ENCODE measurements at places on chromosomes 11 and 22.

- DNase-seq: no peak
These were observed 3.8 kb downstream of the FJX1 start for GRCh38 chr11:35622070-35622469.

GRCh38 chr11:106785913-106786650, 232.2 kb downstream of the GUCY1A2 start:
- DNase-seq: no peak

GRCh38 chr11:862081-862661, 19.5 kb downstream of the TSPAN4 start:
- no peak for DNase-seq

DNA sequence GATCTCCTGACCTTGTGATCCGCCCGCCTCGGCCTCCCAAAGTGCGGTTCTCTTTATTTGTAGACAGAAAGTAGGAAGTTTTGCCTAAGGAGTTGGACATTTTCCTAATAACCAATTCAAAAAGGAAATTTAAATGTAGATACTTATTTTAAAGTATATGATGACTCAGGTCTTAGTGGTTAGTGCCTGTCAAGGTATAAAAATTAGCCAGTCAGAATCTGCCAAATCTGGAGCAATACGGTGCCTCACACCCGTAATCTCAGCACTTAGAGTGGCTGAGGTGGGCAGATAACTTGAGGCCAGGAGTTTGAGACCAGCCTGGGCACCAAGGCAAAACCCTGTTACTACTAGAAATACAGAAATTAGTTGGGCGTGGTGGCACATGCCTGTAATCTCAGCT, 86.7 kb upstream of the RASSF10 start:
- no peak for DNase-seq

GRCh38 chr11:129023968-129024676, 81.5 kb upstream of the TP53AIP1 start:
- no peak for DNase-seq

DNA sequence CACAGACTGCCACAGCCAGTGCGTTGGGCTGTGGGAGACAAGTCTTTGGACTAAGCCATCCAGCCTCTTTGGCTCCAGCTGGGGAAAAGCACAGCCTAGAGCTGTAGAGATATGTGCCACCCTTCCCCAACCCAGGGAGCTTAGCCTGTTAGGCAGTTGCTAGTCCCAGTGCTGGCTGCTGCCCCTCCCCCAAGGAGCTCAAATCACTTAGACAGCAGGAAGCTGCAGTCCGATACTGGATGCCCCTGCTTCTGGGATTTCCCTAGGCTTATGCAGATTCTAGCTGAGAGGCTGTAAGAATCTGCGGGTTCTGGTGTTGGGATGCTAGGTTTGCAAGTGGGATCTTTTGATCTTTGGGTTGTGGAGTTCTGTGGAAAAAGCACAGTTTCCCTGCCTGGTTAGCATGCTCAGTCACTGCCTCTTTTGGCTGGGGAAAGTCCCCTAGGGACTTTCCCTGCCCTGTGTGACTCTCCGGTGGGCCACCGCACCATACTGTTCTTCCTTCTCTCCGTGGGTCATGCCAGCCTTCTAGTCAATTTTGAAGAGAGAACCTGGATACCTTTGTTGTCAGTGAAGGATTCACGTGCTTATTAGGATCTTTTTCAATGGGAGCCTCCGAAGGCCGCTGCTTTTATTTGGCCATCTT, 792.0 kb downstream of the KCNA4 start:
- no peak for DNase-seq

DNA sequence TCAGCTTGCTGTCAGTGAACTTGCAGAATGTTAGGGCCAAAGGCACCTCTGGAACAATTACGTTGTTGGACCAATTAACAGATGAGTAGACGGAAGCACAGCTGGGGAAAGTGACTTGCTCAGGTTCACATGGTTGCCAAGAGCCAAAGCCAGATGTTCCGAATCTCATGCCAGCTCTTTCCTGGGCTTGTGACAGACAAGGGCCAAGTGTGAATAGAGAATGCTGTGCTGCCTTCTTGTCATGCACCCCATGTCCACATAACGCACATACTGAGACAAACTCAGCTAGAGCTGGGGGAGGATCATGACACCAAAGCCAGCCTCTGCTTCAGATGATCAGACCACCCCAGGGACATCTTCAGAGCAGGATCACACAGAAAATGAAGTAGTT, 616.3 kb downstream of the INSC start:
- no peak for DNase-seq

GRCh38 chr11:73361953-73362776, 14.0 kb upstream of the RELT start:
- DNase-seq: no peak

DNA sequence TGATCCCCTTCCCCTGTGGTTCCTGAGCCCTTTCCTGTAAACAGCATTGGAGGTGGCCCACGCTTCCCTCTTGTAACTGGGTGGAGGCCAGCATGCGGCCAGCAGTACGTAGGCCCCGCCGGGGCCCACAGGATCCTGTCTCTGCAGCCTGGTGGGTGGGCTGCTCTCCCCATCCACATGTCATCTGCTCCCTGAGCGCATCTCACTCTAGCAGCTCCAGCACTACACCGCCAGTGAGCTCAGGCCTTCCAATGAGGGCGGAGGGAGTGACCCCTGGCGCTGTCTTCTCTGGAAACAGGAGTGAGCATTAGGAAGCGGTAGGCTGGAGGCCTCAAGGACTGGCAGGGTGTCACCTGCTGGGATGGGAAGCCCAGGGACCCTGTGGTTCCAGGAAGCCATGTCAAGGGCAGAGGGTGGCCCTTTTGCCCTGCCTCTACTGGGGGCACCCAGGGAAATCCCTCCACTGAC, 363.9 kb downstream of the TBC1D22A start:
- DNase-seq: no peak

DNA sequence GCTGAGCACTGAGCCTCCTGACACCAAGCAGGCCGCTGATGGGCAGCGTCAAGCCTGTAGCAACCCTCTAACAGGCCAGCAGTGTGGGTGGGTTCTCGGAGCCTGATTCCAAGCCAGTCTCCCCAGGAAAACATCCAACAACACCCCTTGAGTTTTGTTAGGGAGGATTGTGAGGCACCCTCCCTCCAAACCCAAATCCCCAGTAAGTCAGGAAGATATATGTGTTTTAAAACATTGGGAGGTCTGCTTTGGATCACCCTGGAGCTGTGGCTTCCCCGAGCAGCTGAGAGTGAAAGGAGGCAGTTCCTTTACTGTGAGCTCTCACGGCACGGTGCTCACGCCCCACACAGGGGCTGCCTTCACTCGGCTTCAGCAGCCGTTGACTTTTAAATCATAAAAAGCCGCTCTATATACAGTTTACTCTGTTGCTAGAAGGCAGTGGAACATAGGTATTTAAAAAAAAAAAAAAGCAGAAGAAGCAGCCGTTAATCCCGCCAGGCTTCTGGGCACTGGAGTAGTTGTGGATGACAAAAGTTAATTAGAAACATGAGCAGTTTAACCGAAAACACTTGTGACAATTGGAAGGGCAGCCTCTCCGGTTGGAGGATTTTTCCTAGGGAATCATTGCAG, 218.6 kb downstream of the NAV2 start:
- DNase-seq: peak; percentile 5

DNA sequence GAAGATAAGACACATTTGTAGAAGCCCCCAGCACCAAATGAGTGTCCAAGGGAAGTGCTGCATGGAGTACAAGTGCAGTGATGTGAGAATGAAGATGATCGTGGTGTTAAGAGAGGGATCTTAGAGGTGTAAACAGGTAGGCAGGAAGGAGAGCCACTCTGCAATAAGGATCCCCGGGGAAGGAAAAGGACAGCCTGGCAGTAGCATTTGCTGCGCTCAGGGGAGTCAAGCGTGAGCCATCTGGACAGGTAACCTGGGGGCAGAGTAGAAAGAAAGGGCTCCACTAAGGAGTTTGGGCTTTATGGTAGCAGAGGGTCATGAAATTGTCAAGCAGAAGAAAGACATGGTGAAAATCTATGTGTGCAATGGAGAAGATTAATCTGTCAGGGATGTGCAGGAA, 587.2 kb downstream of the BUD13 start:
- no peak for DNase-seq

DNA sequence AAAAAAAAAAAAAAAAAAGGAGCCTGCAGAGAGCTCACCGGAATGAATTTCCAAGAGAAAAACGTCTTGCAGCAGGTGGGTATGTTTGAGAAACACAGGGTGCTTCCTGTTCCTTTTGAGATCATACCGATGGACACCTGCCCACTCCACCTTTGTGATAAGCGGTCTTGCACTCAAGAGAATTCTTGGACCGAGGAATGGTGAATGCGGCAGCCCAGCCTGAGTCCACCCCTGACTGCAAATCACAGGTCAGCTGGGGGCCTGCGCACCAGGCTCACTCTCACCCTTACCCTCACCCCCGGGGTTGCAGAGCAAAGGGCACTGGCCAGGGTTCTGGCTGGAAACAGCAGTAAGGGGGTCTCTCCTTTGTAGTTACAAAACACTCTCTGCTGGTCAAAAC, 16.8 kb upstream of the TEF start:
- DNase-seq: no peak

DNA sequence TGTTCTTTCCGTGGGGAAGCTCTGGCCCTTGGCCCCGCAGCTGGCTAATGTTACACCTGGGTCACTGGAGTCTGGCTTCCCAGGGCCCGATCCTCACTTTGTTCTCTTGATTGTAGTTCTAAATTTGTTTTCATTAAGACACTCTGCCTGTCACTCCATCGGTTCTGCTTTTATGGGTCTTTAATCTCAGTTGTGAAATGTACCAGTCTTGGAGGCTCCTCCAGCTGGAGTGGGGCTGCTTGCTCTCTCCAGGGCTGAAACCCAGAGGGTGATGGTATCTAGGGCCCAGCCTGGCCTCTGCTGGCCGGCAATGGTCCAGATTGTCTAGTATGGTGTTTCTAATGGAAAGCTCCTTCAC, 352.9 kb downstream of the TENM4 start:
- no peak for DNase-seq

DNA sequence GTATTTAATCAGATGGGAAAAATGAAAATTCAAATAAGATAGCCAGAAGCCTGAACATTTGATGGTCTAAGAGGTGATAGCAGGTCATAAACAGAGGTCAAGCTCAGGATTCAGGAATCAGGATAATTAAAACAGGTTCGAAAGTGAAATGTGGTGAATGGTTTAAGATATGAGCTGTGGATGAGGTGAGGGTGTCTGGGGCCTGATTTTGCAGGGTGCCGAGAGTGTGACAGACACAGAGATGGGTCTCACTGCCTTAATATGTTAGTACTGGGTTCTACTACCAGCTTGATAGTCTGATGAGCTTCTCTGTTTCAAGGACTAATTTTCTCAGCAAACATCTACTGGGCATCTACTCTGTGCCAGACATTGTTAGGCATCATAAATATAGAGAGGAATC, 19.9 kb upstream of the EMSY start:
- no peak for DNase-seq

GRCh38 chr22:50118557-50119168, 28.9 kb downstream of the MOV10L1 start:
- no peak for DNase-seq

GRCh38 chr22:26444777-26445176, 15.7 kb downstream of the ASPHD2 start:
- no peak for DNase-seq

- DNase-seq: no peak
These were observed 456 bp upstream of the SPI1 start for GRCh38 chr11:47378836-47379170.

DNA sequence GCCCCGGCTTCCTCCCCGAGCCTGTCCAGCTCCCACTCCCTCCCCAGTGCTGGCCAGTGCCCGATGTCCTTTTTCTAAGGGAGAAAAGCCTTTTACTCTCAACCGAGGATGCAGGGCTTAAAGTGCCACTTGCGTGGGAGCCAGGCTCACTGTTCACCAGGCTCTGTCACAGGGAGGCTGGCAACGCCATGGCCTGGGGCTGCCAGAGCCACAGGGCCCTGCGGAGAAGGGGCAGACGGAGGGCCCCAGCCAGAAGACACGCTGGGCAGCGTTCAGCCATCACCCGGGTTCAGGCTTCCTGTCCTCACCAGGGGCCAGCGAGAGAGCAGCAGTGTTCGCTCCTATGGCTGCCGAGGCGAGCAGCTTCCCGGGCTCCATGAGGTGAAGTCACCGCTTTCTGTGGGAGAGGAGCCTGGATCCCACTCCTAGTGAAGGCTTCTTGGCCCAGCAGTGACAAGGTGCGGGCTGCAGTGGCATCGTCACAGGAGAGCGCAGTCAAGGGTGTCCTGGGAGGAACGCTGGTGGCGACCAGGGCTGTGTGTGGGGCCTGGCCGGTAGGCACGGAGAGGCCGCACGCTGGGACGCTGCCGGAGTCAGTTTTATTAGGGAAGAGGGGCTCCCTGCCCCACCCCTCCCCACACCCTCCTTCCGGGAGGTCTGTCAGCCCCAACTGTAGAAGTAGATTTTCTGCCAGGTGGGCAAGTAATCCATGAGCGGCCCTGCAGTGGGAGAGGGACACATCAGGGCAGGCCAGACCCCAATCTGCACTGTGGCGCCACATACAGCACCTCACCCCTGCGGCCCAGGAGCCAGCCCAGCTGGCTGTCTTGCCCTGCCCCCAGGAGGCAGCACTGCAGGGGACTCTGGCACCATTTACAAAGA, 2.8 kb upstream of the FREY1 start:
- no peak for DNase-seq

- DNase-seq: no peak
These were observed 609 bp downstream of the CDK2AP2 start for GRCh38 chr11:67507242-67507863.

DNA sequence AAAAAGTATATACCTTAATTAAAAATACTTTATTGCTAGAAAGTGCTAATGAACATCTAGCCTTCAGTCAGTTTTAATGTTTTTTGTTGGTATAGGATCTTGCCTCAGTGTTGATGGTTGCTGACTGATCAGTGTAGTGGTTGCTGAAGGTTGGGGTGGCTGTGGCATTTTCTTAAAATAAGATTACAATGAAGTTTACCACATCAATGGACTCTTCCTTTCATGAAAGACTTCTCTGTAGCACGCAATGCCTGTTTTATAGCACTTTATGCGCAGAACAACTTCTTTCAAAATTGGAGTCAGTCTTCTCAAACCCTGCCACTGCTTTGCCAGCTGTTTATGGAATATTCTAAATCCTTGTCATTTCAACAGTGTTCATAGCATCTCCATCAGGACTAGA, 50.6 kb downstream of the LDLRAD3 start:
- no peak for DNase-seq

- no peak for DNase-seq
These were observed 183.5 kb upstream of the SORL1-AS1 start for GRCh38 chr11:121636081-121636799.

- DNase-seq: no peak
These were observed 716 bp downstream of the AMOTL1 start for GRCh38 chr11:94768602-94769541.

- no peak for DNase-seq
These were observed 2.5 kb downstream of the PLAAT2 start for GRCh38 chr11:63560506-63561180.

GRCh38 chr22:28442264-28442710, 237.4 kb downstream of the TTC28 start:
- no peak for DNase-seq

GRCh38 chr22:37233751-37234631, 10.1 kb downstream of the RAC2 start:
- no peak for DNase-seq

- DNase-seq: no peak
These were observed 23.8 kb downstream of the MRPL23 start for GRCh38 chr11:1970956-1971355.

DNA sequence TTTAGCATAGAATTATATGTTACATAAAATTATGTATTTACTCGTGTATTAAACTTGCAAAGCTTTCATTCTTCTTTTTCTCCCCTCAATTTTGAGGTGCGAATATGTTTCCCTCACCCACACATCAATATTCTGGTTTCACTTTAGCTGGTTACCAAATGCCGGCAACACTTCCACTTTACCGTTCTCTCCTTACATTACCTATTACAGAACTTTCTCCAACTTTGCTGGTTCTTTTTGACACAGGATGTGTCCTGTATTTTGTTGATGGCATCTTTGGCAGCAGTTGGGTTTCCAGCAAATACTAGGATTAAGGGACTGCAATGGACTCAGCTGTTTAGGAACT, 84.9 kb downstream of the PRR5L start:
- DNase-seq: no peak
